ENCODE measurements at places on chromosomes 13 and 19.
A peak's percentile ranks its signal among the peaks of the same experiment; 100 is the strongest.

- DNase-seq: no peak
These were observed 23.2 kb upstream of the CRTC1 start for GRCh38 chr19:18660051-18660910.

GRCh38 chr13:108200781-108201398 lies 14.4 kb downstream of the LIG4 start:
- peak; percentile 14 for DNase-seq

DNA sequence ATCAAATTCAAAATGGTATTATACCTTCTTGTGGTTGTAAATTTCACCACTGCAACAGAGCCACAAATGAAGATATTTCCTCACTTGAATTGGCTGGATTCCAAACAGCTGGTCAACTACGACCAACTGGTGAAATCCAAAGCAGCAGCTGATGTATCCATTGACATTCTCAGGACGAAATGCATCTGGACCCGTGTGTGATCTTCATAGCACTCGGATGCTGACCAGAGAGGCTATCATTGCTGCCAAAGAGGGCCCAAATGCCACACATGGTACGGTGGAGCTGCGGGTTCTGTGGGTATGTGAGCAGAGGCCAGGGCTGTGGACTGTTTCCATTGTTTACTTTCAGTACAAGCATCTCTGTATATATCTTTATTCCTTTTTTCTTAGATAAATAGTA lies 25.6 kb upstream of the PCCA start:
- DNase-seq: no peak

DNA sequence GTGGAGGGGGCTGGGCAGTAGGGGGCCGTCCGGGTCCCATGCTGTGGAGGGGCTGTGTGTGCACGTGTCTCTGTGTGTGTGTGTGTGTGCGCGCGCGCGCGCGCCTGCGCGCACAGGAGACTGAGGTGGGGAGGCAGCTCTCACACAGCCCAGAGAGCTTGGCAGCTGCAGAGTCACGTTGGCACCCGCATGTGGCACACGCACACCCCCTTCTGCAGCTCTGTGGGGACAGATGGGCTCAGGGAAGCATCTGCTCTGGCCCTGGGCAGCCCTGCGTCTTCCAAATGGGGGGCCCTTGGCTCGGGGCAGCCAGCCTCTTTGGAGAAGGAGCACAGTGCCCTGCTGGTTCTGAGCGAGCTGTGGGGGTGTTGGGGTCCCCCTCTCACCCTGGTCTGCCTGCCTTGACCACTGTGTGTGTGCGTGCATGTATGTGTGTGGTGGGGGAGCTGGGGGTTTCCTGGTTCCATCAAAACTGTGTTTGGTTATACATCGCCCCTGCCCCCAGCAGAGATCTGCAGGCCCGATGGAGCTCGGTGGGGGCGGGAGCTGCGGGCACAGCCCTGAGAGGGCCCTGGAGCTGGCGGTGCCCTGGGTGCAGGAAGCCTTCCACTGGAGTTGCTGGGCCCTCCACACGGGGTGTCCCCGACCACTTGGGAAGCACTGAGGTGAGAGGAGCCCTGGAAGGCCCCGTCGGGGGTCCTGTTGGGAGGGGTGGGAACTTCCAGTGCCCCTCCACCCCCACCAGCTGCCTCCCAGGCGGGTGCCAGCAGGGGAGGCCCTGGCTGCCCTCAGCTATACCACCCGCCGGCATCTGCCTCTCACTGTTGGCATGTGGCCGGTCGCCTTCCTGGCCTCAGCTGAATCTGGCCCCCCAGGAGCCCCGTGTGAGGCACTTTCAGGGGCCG lies 67.1 kb downstream of the KDM4B start:
- no peak for DNase-seq

- DNase-seq: no peak
These were observed 10.7 kb downstream of the PTGIR start for GRCh38 chr19:46614114-46614722.

DNA sequence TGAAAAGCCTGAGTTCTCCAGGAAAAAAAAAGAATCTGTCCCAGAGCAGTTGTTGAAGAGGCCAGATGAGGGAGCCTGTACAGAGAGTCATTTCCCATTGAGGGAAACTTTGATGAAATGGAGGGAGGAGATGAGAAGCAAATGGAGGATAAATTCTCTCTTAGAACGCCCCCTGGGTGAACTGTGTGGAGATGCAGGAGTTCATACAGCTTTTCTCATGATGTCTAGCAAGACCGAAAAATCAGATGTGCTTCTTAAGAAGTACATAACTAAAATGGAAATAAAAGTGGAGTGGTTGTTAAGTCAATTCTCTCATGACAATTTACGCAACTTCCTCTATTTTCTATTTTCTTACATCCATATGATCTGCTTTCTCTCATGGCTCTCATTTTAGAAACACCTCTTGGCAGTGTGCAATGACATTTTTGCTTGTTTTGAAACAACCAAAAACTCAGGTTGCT lies 1263.1 kb downstream of the PCDH9 start:
- no peak for DNase-seq

DNA sequence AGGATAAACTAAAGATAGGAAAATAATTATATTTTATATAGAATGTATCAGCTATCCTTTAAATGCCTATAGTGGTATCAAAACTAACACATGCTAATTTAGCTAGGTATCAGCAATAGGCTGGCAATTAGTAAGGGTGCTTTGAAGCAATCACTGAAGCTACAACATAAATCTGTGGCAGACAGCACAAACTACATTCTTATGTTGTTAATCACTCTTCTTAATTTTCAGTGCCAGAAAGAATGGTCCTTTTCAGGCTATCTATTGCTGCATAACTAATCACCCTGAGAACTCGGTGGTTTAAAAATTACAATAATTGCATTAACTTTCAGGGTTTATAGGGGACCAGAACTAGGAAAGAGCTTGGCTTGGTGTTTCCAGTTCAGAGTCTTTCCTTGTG lies 963.1 kb downstream of the EFNB2 start:
- DNase-seq: no peak

DNA sequence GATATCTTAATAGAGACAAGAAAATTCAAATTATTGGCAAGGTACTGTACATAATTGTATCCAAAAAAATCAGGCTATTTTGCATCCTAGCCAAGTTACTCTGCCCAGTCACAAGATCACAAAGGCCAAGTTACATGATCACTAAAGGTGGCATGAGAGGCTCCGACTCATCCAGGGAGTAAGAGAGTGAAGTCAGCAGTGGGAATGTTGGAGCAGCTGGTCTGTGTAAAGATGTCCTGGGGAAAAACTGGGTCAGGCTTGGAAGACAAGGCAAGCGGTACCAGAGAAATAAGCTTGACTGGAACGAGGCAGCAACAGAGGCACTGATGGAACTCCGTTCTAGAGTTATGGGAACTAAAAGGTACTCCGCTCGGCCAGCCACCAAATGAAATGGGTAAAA lies 50.2 kb upstream of the PSG2 start:
- no peak for DNase-seq

GRCh38 chr13:75173457-75174356 lies 308.3 kb downstream of the TBC1D4 start:
- no peak for DNase-seq

GRCh38 chr19:39937787-39938186 lies 3.4 kb upstream of the FCGBP start:
- DNase-seq: no peak

- peak; percentile 95 for DNase-seq
These were observed 254.4 kb downstream of the DLEU7 start for GRCh38 chr13:50589139-50589538.

GRCh38 chr19:28403690-28404089 lies 809.3 kb downstream of the UQCRFS1 start:
- no peak for DNase-seq

DNA sequence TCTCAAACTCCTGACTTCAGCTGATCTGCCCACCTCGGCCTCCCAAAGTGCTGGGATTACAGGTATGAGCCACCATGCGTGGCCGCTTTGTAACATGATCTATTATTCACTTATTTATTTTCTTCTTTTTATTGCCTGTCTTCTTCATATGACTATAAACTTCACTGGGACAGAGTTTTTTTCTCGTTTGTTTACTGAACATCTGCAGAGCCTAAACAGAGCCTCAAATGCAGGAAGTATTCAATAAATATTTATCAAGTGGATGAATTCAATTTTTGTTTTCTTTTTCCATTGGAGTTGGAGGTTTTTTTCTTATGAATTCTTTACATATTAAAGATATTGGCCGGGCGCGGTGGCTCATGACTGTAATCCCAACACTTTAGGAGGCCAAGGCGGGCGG lies 54.7 kb downstream of the SKA3 start:
- DNase-seq: no peak

- DNase-seq: no peak
These were observed 114.0 kb downstream of the UQCRFS1 start for GRCh38 chr19:29098863-29099481.

DNA sequence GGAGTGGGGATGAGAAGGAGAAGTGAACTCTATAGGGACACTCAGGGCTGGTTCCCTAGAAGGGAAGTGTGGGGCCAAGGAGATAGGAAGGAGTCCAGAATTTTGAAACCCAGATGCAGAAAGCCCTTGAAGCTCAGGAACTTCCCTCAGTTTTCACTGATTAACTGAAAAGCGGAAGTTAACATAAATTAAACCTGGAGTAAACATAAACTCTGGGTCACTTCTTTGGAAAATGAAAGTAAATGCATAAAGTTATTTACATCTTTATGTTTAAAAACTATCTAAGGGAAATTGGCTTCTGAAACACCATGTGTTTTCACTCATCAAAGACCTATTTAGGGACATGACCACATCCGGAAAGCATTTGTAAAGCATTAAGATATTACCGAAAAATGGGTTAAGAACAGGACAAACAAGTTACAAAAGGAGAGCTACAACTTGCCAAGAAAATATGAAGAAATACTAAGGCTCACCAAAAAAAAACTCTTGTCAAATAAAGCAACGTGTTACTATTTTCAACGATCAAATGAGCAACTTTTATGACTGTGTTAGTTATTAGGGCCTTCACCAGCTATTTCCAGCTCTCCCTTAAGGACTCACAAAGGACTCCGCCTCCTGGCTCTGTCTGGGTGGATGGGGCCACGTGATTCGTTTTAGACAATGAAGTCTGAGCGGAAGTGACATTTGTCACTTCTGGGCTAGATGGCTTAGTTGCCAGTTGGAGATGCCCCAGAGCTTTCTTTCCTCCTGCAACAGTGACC lies 439.1 kb upstream of the ZNF507 start:
- DNase-seq: no peak

GRCh38 chr19:56765137-56765536 lies 75.4 kb downstream of the PEG3 start:
- DNase-seq: no peak

- no peak for DNase-seq
These were observed 231.5 kb upstream of the SPRY2 start for GRCh38 chr13:80572308-80572922.

DNA sequence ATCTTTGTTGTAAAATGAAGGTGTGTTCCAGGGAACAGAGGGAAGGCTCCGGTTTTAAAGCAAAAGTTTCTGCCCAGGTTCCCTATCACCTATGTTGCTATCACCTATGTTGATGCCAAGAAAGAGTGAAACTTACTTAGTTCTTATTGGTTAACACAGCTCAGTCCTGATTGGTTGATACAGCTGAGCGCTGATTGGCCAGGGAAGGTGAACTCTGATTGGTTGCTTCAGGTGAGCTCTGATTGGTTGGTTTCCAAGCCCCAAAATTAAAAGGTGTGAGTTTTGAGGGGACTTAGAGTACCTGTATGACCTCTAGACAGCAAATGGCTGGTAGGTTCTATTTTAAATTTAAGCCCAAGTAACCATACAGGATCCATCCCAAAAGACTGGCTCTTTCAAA lies 42.2 kb downstream of the FPR3 start:
- DNase-seq: no peak

- no peak for DNase-seq
These were observed 409.3 kb downstream of the DIAPH3 start for GRCh38 chr13:59754411-59754810.

- DNase-seq: no peak
These were observed 33.0 kb upstream of the TSC22D1 start for GRCh38 chr13:44609137-44609536.

DNA sequence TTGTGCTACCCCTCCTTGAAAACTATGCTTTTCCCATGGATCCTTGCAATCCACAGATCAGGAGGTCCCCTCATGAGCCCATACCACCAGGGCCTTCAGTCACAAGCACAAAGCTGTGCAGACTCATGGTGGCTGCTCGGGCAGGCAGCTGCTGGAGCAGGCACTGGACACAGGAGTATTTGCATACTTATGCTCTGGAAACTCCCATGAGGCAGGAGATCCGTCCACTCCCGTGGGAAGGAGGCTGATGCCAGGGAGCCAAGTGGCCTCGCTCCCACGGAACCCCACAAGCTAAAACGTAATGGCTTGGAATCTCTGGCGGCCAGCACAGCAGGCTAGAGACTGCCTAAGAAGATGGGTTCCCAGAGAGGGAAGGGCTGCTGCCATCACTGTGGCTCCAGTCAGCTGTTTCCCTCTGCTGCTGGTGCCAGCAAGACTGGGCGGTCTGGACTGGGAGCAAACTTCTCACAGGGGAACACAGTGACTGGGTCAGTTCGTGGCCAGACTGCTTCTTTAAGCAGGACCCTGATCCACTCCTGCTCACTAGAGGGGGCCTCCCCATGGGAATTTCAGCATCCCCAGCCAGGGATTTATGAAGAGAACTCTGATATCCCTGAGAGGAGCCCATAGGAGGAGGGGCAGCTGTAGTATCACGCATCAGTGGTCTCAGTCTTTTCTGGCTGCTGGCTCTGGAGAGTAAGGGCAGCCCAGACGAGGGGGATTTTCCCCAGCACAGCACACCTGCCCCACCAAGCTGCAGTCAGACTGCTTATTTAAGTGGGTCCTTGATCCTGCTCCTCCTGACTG lies 370.3 kb upstream of the ATXN8OS start:
- no peak for DNase-seq

GRCh38 chr19:49145573-49146407 lies 9.4 kb downstream of the HRC start:
- no peak for DNase-seq

- no peak for DNase-seq
These were observed 184.9 kb downstream of the DACH1 start for GRCh38 chr13:71681901-71682613.

DNA sequence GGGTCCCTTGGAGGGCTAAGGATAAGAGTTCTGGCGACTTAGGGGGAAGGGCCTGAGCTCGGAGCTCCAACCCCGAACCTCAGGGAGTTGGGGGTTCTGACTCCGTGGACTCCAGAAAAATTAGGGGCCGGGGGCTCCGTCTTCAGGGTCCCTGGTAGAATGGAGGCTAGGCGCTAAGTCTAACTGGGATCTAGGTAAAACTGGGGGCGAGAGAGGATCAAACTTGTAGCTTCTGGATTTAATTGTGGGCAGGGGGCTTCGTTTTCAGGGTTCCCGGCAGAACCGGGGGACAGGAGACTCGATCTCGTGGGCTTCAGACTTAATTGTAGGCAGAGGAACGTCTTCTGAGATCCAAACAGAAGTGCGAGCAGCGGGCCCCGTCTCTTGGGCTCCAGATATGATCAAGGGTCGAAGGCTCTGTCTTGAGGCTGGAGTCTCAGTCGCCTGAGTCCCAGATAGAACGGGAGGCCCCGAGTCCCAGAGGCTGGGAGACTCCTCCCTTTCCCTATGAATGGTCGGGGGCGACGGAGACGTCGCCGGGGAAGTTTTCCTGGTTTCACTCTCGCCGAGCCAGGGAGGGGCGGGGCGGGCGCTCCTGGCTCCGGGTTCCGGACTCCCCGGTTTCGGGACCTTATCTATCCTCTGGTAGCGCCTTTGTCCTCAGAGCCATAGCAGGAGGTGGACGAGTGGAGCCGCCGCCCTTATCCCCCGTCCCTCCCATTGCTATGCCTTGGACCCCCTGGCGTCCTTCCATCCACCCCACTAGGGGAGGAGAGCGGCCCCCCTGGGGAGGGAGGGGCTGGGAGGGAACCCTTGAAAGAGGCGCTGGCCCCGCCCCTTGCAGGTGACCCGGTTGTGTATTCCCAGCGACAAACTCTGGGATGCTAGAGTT lies 1.3 kb downstream of the NECTIN2 start:
- DNase-seq: no peak
